NCI-H82 (cell line): ENCODE measurements at places on chromosomes 7 and 10.
A peak's percentile ranks its signal among the peaks of the same experiment; 100 is the strongest.

- DNase-seq, result peak; percentile 52
Measured at GRCh38 chr10:98361131-98362025, 53.6 kb downstream of the PYROXD2 start.

DNA sequence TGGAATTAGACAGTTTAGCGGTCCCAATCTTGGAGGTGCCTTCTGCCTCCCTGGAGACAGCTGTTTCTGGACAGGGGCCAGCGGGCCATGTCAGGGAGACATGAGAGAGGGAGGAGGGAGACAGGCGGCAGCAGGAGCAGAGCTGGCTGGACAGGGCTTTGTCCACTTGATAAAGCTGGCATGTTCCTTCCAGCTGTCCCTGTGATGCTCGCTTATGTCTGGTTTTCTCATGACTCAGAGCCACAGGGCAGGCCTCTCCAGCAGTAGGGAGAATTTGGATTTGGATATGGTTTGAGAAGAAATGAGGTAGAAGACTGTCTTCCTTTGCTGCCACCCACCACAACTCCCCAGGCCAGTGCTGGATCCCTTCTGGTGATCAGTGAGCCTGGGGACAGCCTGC lies 51.7 kb upstream of the SORCS3 start:
- no peak for DNase-seq

DNA sequence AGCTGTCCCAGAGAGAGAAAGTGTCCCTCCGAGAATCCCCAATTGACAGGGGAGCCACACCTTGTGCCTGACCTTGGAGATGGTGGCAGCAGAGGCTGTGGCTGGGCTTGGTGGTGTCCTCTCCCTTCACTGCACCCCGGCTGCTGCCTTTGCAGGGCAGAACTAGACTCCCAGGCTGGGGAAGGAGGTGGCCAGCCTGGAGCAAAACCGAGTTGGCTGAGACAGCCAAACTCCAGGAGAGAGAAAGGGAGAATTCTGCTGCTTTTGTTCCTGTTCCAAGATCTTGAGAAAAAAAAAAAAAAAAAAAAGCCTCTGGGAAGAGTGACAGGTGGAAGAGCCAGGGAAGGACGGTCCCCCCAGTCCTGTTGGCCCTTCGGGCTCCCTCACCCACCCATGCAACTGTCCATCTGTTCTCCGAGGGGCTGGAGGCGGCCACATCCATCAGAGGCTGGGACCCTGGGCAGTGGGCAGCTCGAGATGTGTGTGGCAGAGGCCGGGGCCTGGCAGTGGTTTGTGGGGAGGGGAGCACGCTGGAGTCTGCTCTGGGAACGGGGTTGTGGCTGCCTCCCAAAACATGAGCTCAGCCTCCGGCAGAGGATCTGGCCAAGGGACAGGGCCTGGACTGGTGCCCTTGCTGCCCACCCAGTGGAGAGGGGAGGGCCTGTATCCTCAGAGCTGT lies 35.5 kb downstream of the CLIP2 start:
- DNase-seq, result no peak

GRCh38 chr7:4221043-4221442 lies 461.1 kb upstream of the FOXK1 start:
- no peak for DNase-seq

DNA sequence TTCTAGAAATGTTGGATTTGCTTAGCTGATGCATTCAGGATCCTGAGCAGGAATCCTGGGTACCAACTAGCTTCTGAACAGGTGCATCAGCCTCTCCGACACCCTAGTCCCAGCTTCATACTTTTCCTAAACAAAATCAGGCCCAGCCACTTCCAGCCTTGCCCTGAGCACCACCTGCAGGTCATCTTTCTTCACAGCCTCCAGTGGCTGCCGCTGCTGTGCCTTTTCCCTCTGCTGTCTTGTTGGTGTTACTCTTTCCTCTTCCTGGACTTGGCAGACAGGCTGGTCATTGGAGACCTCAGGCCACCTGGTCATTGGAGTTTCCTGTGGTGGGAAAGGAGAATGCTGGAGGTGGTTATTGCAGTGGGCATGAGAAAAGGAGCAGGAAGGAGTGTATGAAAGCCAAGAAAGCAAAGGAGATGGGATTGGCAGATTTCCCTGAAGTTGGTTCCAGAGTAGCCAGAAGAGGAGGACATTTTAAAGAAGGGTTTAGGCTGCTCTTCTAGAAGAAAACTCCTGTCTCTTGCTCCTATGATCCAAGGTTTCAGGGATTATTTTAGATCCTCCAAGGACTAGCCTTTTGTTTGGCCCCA lies 48.2 kb upstream of the NFKB2 start:
- peak; percentile 69 for DNase-seq
